ENCODE measurements at places on chromosomes 3 and 15.

DNA sequence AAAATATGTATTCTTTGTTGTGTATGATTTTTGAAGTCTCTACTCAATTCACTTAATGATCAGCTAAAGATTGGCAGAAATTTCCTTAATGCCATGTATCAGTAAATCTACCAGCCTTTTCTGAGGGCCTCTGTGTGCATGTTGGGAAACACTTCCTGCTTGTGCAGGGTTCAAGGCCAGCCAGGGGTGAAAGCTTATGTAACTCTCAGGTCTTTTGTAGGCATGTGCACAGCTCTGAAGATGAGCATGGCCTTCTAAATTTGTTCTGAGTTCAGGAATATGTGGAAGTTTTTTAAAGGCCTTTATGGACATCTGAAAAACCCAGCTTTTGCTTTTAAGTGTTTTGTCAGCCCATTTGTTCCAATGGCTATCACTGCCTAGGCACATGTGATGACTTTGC lies 82.7 kb downstream of the ROBO1 start:
- DNase-seq: no peak

DNA sequence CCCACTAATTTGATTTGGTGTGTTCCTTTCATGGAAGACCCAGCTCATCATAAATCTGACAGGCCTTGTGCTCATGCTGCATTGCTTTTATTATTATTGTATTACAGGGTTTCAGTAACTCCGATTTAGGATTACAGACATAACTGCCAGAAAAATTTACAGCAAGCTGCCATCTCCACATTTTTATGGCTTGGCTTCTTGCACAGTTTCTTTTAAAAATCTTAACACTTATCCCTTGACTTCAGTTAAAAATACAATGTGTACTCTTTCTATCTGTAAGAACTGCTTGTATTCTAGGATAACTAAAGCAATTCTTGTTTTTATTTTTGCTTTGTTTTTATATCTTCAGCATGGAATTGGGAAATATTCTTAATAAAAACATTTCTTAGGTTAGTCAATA lies 612.2 kb downstream of the DIPK2A start:
- DNase-seq: no peak

GRCh38 chr3:124419303-124419702 lies 310.9 kb upstream of the UMPS start:
- DNase-seq: no peak

DNA sequence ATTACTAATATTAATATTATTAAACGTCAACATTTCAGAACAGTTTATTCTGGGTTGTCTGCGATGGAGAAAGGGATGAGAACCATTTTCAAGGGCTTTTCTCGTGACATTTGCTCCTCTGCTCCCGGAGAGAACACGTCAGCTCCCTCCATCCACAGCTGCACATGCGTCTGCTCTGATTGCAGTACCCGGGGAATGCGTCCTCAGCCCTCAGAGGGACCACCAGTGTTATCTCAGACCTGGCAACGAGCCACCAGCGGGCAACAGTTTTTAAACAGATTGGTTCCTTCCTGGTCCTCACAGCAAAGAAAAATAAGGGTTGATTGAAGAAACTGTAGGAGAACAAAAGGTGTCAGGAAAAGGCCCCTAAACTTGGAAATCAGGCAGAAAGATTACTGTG lies 202.2 kb upstream of the ADAMTS9 start:
- DNase-seq: no peak

DNA sequence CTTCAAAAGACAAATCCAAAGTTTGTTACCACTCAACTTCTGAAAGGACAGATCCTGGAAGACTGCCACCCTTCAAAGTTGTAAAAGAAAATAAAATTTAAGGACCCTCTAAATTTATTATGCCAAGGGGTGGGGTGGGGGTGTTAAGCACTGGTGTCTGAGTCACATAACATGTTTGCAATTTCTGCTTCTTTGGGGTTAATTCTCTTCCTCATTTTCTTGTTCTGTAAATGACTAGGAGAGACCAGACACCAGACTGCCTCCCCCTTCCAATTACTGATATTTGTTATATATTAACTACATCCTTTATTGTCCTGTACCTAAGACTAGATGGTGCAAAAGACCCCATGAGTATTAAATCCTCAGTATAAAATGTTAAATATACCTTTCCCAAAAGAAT lies 242.8 kb downstream of the ZNF385D start:
- DNase-seq: no peak

DNA sequence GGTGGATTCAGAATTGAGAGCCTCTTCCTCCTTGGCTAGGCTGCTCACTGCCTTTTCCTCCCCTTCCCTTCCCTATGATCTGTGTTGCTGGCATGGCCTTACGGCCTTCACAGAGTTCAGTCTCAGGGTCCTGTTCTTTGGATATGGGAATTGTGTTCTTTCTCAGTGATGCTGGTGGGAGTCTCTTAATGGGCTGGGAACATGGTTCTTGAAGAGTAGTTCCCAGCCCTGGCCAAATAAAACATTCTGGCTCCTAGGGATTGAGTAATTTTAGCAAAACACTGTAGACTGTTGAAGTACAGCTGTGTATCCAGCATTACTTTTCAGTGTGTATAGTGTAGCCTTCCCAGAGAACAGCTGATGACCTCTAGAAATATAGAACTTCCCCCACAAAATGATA lies 22.6 kb upstream of the FILIP1L start:
- DNase-seq: no peak

DNA sequence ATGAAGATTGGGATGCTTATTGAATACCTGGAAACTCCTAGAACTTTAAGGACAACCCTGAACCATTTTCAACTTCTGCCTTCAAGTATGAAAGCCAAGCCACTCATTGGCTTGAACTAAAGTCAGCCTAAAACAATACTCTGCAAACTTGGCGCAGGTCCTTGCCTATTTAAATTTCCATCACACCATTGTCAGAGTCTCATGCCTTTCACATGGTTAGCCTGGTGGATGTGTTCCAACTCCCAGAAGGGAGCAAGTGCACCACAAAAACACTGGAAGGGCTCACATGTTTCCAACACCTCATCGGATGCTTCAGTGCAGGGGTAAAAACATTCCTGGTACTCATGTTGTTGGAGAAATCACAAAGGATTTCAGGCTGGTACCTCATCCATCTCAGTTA lies 511.6 kb upstream of the MDFIC2 start:
- no peak for DNase-seq

DNA sequence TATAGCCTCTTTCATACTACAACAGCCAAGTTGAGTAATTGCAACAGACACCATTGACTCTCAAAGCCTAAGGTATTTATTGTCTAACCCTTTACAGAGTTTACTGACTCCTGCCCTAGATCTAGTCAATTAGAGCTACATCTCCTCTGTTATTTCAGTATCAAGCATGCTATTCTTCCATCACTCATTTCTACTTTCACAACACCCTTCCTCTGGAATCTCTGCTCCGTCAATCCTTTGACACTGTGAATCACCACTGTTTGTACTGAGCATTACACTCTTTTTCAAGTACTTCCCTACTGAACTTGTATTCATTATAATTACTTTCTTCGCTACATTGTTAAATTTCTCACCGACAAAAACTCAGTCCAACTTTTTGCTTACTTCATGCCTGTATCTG lies 121.8 kb downstream of the ZNF609 start:
- no peak for DNase-seq

DNA sequence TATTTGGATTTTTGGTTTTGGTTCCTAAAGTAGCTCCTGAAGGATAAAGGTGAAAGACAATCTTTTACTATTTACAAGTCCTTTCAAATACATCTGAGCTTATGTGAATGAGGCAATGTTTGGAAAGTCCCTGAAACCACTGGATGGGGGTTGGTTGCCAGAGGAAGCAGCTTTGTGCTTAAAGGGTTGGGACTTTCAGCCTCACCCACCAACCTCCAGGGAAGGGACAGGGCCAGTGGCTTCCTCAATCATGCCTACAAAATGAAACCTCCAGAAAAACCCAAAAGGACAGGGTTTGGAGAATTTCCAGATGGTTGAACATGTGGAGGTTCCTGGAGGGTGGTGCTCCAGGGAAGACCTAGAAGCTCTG lies 20.9 kb upstream of the ABHD17C start:
- no peak for DNase-seq

DNA sequence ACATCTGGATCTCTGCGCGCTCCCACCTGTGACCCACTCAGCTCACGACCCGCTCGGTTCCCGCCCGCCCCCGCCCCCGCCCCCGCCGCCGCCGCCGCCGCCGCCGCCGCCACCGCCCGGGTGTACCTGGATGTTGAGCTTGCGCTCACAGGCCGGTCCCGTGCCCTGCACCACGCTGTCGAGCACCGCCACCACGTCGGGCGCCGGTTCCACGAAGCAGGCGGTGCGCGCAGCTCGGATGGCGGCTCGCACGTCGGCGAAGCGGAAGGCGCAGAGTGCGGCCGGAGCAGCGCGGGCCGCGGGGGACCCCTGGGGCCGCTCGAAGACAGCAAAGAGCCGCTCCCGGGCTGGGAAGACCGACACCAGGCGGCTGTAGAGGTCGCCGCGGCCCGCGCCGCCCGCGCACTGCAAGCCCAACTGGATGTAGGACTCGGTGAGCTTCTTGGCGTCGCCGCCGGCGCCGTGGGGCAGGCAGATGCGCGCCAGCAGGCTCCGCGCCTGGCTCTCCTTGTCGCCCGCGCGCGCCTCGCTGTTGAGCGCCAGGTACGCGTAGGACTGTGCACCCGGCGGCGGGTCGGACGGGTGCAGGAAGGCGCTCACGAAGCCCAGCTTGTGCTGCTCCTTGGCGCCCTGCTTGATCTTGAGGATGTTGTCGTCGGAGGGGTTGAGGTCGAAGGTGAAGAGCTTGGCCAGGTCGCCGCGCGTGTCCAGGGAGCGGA lies 1.1 kb downstream of the PLXND1 start:
- DNase-seq: no peak

DNA sequence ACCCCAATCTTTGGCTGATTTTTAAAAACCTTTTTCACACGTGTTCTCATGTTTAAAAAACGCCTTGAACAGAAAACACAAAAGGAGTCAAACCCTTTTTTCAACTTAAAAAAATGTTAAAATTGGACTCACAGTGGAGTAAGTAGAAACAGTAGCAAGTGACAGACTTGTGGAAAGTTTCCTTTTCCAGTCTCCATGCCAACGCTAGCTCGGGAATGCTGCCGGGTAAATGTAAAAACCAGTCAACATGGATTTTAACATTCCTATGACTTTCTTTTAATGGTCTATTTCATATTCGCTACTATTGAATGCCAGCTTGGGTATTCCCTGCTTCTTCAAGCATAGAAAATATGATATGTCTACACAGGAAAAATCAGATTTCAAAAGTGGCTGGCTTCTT lies 1.6 kb upstream of the PROK2 start:
- no peak for DNase-seq

GRCh38 chr3:17752436-17752835 lies 10.0 kb upstream of the TBC1D5 start:
- no peak for DNase-seq

- no peak for DNase-seq
Measured at GRCh38 chr3:139310474-139310933, 33.3 kb upstream of the MRPS22 start.

- no peak for DNase-seq
Measured at GRCh38 chr3:122283796-122284445, 41.1 kb upstream of the CSTA start.

GRCh38 chr3:147838652-147839051 lies 429.5 kb downstream of the ZIC1 start:
- DNase-seq: no peak

- no peak for DNase-seq
Measured at GRCh38 chr3:186530415-186530814, 13.8 kb downstream of the CRYGS start.

DNA sequence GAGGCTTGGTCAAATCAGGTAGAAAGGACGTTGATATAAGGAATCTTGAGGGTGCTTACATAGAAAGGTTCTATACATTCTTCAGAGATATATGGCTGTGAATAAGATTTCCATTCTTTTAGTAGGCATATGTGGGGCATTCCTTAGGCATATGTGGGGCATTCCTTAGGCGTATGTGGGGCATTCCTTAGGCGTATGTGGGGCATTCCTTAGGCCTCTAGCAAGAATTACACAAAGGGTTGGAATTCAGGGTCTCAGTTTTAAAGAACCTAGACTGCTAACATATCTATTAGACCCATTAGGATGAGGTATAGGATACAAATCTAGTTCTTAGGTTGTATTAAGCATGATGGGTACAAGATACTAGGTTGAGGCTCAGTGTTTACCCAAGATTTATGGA lies 607.8 kb downstream of the SI start:
- no peak for DNase-seq

DNA sequence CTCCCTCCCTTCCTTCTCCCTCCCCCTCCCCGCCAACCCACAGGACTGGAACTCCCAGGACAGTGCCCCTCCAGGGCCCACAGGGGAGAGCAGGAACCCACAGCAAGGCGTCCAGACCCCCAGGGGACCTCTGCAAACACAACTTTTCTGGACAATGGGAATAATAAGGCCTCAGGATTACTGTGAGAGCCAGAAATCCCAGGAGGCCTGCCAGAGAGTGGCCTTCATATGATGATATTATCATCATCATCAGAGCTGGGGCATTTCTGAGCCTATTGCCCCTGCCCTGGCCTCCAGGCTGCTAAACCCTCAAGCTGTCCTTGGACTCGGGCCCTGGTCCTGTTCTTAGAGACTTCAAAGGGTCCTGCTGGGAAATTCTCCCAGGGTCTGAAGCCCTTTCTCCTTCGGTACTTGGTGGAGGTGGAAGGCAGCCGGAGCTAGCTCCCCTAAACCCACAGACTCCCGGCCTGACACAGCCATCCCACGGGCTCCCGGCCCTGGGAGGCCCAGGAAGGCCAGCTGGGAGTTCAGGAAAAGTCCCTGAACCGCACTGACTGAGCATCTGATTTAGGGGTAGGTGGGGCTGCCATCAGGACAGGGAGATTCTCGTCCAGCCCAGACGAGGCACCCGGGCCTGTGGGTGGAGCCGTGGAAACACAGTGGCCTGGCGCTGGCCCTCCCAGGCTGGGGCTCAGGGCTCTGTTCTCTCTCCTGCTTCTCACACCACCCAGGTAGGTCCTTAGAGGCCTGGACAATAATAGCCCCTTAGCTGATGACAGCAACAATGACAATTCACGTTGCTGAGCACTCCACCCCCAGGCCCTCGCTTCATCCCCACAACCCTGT lies 4.9 kb downstream of the CALML4 start:
- no peak for DNase-seq

- no peak for DNase-seq
Measured at GRCh38 chr3:184603151-184604030, 41.8 kb downstream of the EPHB3 start.

DNA sequence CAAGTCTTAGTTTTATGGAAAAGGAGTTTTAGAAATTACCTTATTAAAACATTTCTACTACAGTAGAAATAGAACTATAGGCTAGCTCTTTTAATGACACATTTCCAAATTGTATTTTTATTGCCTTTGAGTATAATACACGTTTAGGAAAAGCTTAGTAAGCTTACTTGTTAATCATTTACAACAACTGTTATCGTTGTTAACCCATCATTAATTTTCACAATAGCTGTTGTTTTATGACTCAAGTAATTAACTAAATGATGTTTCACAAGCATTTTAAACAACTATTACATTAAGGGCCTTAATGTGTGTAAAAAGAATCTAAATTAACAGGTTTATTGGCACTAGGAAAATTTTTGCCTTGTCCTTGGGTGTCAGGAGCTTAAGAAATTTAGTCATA lies 120.5 kb upstream of the THRB start:
- no peak for DNase-seq

- DNase-seq: no peak
Measured at GRCh38 chr15:26234976-26235767, 372.0 kb upstream of the ATP10A start.

Measured in NCI-H1048 (cell line).